ENCODE measurements at places on chromosomes 7 and 10. TPM values are rescaled to one million over a fixed set of nuclear protein-coding genes. Genes with fewer than 3 reads are reported as not detected.

Gene TRPV5
- not detected for total RNA-seq

DNA sequence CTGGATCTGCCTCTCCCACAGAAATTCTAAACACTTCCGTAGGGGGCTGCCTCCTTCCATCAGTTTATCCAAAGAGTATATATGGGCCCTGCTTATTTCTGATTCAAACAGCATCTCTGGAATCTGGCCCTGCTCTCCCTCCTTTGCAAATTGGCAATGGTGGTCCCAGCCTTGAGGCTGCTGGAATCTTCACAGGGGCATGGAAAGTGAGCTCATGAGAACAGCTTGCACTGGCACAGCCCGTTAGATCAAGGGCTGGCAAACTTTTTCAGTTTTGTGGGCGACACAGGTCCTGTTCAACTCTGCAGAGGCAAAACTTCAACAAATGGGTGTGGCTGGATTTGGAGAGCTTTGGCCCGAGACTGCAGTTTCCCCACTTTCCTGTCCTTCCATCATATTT, 526.9 kb downstream of the KCNMA1 start:
- no peak for DNase-seq

Gene ABCB4
- total RNA-seq: 2.5 TPM

Gene SLC16A12
- total RNA-seq: 0.48 TPM

DNA sequence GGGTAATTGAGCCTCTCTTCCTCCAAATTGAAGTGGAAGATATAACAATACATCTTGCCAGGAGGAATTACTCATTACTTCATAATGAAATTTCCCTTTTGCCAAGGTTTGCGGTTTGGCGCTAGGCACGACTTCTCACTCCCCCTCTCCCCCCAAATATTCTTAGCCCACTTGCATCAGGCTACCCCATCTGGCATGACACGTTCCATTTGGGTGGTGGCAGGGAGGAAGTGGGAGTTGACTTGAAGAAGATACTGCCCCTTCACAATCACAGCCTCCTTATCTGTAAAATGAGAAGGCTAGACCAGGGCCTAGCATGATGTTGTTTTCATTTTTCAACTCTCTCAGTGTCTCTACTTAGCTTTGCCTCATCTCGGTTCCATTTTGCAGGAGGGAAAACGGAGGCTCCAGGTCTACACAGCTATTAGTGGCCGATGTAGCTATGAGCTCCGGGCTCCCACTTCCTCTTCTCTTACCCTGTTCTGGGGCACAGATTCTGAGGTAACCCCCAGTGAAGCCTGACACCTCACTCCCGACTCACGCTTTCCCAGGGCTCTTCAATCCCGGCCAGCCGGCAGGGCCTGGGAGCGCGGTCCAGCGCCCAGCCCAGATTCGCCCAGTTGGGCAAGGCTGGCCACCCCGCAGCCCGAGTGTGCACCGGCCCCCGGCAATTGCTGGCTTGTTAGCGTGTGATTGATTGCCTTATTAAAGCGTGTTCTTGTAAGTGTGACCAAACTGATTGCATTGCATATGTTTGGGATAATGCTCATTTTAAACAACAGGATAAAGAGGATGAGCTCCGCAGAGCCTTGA, 6.5 kb downstream of the EVX1 start:
- no peak for DNase-seq

Gene STAG3
- 0.96 TPM for total RNA-seq

DNA sequence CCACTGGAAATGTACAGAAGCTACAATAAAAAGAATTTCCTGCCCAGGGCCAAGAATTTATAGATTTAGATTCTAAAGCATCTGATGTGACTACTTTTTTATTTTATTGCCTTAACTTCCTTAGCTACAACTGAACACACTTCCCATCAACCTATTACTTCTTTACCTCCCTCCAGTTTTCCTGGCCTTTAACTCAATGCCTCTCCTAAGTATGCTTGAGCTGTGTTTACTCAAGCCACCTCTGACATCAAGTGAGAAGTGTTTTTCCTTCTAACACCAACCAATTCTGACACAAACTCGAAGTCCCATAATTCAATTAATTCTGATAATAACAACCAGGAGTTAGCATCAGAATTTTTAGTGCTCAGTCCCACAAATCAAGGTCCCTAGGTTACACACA, 170.0 kb downstream of the IMMP2L start:
- no peak for DNase-seq

DNA sequence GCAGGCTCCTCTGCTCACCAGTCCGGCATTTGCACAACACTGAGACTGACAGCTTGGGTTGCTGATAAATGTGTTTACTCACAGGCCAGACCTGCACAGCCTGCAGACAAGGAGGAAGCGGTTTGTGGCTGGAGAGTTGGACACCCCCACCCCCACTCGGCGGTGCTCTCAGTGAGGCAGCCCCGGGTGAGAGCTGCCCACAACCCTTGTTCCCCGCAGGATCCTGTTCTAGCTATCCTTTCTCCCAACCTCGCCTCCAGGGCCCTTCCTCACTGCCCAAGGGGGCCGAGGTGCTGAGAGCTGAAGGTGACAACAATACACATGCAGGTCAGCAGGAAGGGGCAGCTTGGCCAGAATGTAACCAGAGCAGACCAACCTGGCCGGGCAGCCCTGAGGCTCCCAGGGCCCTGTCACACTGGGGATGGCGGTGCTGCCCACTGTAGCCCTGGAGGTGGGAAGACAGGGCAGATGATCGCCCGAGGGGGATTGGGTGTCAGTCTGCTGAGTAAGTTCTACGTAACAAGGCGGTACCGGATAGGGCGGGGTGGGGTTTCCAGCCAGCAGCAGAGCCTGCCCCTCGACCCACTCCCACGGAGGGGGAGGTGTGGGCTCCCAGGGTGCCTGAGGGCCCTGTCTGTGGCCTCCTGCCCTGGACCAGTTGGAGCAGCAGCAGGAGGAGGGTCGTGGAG, 2.1 kb upstream of the ADAM8 start:
- DNase-seq: peak; percentile 75

GRCh38 chr7:52715701-52716100, 319.7 kb upstream of the POM121L12 start:
- DNase-seq: no peak

GRCh38 chr7:36312064-36312914, 77.4 kb upstream of the ANLN start:
- DNase-seq: peak; percentile 72

DNA sequence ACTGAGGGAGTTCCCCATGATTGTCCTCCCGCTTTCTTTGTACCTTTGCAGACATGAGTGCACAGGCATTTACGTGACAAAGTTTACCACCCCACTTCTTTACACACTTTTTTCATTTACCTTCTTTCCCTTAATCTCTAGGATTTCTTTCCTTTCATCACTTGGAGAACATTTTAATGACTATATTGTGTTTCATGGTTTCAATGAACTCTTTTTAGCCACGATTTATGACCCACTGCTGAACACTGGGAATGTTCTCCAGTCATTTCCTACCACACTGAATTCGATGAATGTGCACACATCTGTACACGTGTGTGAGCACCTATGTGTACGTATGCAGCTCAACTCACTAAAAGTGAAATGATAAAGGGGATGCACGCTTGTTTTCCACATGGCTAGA, 371.7 kb upstream of the IGFBP3 start:
- DNase-seq: no peak

DNA sequence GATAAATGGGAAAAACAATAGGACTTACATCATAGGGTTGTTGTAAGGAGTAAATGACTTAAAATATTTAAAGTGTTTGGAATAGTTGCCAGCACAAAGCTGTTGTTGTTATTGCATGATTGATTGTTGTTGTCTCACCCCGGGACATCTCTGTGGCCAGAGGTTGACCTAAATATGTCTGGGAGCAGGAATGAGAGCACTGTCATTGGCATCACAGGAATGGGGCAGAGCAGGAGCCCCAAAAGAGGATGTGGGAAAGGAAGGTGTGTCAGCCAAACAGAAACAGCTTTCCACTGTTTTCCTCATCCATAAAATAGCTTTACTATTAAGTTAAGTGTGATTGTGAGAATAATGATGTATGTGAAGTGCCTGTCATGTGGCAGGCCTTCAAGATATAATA, 121.6 kb downstream of the TMEM168 start:
- no peak for DNase-seq

Gene DENND2A
- 5.1 TPM for total RNA-seq

Gene TACC2
- total RNA-seq: 93.8 TPM

GRCh38 chr10:129498680-129499079, 31.6 kb downstream of the MGMT start:
- no peak for DNase-seq

DNA sequence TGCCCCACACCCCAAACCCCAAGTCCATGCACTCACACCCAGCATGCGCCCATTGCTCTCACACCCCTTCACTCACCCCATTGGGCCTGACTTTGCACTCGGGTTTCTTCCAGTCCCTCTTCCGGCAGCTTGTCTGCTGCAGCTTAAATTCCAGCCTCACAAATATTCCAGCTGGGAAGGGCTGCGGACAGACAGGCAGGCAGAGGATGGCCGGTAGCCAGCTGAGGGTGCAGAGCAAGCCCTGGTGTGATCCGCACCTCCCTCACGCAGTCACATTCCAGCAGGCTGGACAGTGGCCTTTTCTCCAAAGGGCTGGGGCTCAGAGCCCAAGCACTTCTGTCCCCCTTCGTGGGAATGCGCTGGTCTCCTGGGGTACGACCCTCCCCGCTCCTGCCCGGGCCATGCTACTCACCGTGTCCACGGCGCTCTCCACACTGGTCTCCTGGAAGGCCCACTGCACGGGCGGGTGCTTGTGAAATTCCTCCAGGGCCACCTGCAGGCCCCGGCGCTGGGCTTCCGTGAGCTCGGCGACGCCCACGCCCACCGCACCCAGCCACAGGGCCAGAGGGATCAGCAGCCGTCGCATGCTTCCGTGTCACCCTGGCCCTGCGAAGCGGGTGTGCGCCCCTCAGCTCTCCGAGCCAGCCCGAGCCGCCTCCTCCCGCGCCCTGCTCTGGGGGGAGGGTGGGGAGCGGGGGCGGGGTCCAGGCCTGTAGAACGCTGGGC, 1.2 kb downstream of the RARRES2 start:
- DNase-seq: peak; percentile 65

- no peak for DNase-seq
These were observed 1.5 kb downstream of the HOXA4 start for GRCh38 chr7:27128776-27129728.

Gene CALHM3
- total RNA-seq: not detected

Gene HGF
- 1.7 TPM for total RNA-seq

Gene TAS2R3
- 2.3 TPM for total RNA-seq

Gene UCN3
- not detected for total RNA-seq

Gene EMX2
- not detected for total RNA-seq

Gene SRRM3
- total RNA-seq: 1.4 TPM

GRCh38 chr7:18354108-18355085, 141.2 kb upstream of the HDAC9 start:
- no peak for DNase-seq

GRCh38 chr10:121610798-121611323, 12.6 kb upstream of the FGFR2 start:
- DNase-seq: no peak

Gene BCL7B
- 96.1 TPM for total RNA-seq

DNA sequence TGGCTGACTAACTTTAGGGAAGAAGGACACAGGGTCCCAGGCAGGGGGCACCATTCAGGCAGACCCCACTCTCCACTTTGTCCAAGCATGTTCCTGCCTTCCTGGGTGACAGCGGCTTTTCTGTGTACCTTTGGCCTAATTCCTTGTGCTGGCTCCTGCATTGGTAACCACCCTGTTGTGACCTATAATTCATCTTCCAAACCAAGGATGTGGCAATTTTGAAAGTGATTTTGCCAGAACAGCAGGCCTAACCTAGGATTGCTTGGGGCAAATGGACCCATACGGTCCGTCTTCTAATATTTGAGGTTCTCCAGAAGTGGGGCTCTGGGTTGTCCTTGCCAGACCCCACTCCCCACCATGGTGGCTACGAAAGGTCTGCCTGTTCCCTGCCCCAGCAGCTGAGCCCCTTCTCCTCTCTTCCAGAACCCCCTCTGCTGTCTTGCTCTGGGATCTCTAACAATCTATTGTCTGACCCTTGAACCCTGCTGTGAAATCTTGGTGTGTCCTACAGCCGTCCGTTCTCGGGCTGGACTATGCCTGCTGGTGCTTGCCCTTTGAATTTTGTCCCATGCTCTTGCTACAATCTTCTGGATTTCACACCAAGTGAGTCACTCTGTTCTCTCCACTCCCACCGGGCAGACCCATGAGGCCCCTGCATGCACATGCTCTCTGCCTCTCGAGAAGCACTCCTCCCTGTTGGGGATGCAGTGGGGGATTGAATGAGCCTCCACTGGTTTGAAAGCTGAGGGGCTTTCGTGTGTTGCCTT, 316.0 kb downstream of the CXCL12 start:
- DNase-seq: no peak

DNA sequence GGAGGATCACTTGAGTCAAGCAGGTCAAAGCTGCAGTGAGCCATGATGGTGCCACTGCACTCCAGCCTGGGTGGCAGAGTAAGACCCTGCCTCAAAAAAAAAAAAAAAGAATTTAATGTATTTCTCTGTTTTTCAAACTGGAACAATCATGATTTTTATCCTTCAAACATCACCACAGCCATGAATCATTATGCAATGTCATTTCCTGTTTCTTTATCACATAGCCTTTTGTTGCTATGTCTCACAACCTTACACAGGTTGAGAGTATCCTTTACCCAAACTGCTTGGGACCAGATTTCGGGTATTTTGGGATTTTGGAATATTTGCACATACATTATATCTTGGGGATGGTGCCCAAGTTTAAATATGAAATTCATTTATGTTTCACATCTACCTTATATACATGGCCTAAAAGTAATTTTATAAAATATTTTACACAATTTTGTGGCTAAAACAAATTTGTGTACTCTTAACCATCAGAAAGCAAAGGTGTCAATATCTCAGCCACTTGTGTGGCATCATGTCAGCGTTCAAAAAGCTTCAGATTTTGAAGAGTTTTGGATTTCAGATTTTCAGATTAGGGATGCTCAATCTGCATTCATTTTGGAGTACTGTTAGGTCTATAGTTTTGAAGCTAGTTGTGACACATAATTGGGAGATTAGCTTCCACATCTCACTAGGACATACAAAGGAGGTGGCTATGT, 8.2 kb downstream of the NT5C3A start:
- no peak for DNase-seq

Gene TAS2R5
- total RNA-seq: 1.2 TPM

- DNase-seq: no peak
These were observed 97.2 kb upstream of the CDK1 start for GRCh38 chr10:60681103-60681502.

GRCh38 chr10:76649723-76650127, 987.9 kb downstream of the KCNMA1 start:
- peak; percentile 51 for DNase-seq

GRCh38 chr10:84608126-84608525, 279.7 kb downstream of the CCSER2 start:
- DNase-seq: no peak

DNA sequence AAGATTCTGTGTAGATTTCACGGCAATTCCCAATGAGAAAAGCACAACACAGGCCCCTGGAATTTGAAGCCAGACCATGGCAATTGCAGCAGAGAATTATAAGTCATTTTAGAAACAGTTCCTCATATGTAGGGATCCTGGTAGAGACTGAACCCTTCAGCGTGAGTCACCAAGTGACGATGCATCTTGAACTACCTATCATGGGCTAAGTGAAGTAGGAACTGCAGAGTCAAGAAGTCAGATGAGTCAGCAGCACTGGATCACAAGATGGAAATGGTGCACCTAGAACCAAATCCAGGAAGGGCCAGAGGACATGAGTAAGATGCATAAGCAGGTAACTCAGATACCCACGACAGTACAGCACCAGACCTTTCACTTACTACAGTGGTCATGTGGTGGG, 140.0 kb upstream of the TPK1 start:
- DNase-seq: no peak

Gene ZPBP
- total RNA-seq: not detected

Gene C7orf33
- not detected for total RNA-seq

Measured in transverse colon (tissue), 4 donors.